ENCODE measurements at places on chromosomes 2 and 18.

GRCh38 chr2:46334389-46335271 is 37.4 kb downstream of the EPAS1 start:
- no peak for DNase-seq

- DNase-seq: no peak
Measured at GRCh38 chr2:13550285-13551231, 833.8 kb downstream of the TRIB2 start.

- DNase-seq: peak; percentile 58
Measured at GRCh38 chr2:191115391-191115790, 35.4 kb downstream of the STAT4 start.

DNA sequence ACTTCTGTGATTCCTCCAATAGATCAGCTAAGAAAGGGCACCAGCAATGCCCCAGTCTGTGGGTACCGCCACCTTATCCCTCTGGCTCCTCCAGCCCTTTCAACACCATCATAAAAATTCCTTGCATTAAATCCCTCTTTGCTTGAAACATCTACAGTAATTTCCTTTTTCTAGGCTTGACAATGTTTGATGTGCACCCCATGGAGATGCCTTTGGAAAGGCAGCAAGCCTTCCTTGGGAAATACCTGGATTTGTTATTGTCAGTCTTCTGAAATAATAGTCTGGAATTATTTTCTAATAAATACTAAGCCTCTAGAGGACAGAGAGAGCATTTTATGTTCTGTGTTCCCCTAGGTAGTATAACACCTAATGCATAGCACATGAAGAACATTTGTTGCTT is 46.1 kb downstream of the NCKAP5 start:
- DNase-seq: no peak

- DNase-seq: no peak
Measured at GRCh38 chr2:168897449-168897848, 3.6 kb upstream of the G6PC2 start.

- DNase-seq: no peak
Measured at GRCh38 chr18:6929370-6930102, 188.1 kb downstream of the LAMA1 start.

DNA sequence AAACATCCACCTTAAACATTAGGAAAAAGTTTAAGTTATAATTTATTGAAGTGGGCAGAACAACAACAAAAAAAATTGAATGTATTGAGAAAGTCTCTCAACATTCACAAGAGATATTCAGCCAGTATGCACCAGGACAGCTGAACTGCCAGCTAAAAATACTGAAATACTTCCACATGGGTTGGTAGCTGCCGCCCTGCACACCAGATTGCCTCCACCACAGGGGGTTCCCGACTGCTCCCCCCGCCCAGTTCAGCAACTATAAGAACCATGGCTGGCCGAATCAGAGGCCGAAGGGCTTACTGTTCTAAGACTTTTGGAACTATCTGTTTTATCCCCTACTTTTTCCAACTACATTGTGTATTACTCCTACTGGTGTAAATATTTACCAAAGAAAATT is 150.0 kb upstream of the LRP1B start:
- DNase-seq: no peak

- DNase-seq: no peak
Measured at GRCh38 chr2:224142397-224143312, 103.6 kb upstream of the SERPINE2 start.

- no peak for DNase-seq
Measured at GRCh38 chr18:21215490-21215889, 26.5 kb upstream of the GREB1L start.

GRCh38 chr2:155662224-155662623 is 670.3 kb downstream of the NR4A2 start:
- no peak for DNase-seq

DNA sequence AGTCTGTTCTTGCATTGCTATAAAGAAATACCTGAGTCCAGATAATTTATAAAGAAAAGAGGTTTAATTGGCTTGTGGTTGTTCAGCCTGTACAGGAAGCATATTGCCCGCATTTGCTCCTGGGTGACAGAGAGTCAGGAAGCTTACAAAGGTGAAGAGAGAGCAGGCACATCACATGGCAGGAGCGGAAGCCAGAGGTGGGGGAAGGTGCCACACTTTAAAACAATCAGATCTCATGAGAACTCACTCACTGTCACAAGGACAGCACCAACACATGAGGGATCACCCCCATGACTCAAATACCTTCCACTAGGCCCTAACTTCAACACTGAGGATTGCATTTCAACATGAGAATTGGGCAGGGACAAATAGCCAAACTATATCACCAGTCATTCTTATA is 124.8 kb upstream of the COL5A2 start:
- DNase-seq: peak; percentile 45
